Testis (tissue), 5 donors: ENCODE measurements at places on chromosomes 4 and X. TPM values are rescaled to one million over a fixed set of nuclear protein-coding genes. Genes with fewer than 3 reads are reported as not detected.
A peak's percentile ranks its signal among the peaks of the same experiment; 100 is the strongest.

DNA sequence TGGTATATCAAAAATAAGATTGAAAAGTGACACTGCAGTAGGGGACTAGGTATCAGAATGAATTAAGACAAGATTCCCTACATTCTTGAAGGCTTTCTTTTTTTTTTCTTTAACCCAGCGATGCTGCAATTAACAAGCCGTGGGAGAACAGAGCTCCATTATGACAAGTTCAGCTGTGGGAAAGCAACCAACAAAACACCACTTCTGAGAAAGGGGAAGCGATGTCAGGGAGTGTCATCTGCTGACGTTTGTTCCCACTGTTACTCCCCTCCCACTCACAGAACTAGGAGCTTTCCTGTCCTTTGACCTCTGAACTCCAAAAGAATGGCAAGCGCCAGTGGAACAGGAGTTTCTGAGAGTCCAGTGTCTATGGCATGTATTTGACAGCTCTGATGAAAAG lies 90.2 kb upstream of the SLITRK2 start:
- no peak for DNase-seq

DNA sequence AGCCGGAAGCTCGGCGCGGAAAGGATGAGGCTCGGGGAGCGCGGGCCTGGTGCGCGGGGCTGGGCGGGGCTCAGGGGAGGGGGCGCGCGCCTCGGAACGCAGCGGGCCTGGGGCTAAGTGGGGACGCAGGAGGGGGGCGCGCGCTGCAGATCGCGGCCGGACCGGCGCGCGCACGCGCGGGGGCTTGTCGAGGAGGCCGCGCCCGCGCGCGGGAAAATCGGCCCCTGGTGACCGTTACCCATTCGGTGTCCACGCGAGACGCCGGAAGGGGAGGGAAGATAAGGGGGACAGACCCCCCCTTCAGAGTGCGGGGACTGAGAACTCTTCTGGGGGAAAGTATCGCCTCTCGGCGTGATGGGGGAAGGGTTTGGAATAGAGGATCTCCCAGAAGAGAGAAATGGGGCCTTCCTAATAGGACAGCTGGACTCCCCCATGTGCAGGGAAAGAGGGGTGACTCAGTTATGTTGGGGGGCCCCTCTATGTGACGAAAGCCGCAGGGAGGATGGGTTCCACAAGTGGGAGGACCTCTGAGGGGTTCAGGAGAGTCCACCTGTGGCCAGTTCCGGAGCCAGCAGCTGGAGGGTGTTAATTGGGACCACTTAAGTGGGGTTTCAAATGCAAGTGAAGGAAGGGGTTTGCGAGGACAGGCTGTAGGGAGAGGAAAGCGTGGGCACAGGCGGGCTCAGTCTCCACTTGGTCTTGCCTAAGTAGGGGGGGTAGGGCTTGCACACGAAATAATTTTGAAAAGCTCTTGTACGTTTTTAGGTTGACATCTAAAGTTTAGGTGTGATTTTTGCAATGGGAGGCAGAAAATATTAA lies 584 bp downstream of the SUV39H1 start:
- peak; percentile 58 for DNase-seq

- no peak for DNase-seq
These were observed 124.4 kb downstream of the SLIT2 start for GRCh38 chr4:20376070-20376469.

DNA sequence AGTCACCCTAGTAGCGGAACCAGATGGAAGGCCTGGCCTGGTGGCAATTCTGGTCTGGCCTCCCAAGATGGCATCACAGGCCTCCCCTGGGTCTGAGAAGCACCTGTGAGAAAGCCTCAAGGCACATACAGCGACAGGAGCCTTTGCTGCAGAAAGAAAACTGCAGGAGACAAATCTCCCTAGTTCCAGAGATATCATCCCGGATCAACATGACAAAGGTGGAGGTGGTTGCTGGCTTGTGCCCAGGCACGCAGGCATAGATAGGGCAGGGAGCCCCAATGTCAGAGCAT lies 93.6 kb downstream of the BCOR start:
- DNase-seq, result no peak

Gene TRPC3
- 0.57 TPM for polyA plus RNA-seq

Gene GNRHR
- polyA plus RNA-seq, result not detected

Gene CT45A5
- polyA plus RNA-seq, result 6.7 TPM

Gene OR13H1
- polyA plus RNA-seq, result not detected

Gene TRMT10A
- polyA plus RNA-seq, result 16.1 TPM
